ENCODE measurements at places on chromosomes 7 and 10. TPM values are rescaled to one million over a fixed set of nuclear protein-coding genes. Genes with fewer than 3 reads are reported as not detected.

DNA sequence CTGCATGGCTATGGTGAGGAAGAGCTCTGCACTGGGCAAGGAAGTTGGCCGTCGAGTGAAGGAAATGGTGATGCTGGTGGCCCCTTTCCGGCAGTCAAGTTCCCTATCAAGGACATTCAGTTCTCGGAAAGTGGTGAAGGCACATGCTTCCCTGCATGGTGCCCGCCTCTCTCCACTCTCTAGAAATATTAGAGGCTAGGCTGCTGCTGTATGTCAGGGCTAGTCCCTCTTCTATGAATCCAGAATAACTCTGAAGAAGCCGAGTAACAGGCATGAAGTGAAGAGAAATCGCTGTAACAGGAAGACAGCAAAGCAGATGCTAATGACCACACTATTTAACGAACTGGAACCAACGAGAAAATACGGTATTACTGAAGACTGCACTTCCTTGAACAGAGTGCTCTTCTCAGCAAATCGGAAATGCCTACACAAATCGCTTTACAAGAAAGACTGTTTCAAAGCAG, 5.4 kb downstream of the IDI1 start:
- peak; percentile 65 for DNase-seq
- peak overlapping the region; percentile 71 for H3K4me3 ChIP-seq
- peaks cover 46% of the 10 kb centered on the region for H3K4me1 ChIP-seq
- peaks cover 54% of the 10 kb centered on the region for H3K36me3 ChIP-seq
- H3K27ac ChIP-seq: peak overlapping the region; percentile 81

DNA sequence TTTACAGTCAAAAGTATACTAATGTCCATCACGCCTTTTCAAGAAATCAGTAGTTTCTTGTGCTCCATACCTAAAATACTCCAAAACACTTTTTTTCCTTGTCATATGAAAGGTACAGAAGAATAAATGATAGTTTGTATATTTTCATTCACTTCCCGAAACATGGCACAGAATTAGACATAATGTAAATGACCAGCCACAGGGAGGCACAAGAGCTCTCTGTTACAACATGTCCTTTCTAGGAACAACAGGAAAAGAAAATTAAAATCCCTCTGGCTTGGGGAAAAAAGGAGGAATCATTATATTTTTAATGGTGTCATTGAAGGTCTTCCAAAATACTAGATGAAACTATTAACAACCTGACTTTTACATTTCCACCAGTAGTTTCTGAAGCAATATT, 331.2 kb downstream of the ACTR3B start:
- H3K27ac ChIP-seq: no peak overlapping the region
- H3K27me3 ChIP-seq: no peaks in the 10 kb centered on the region
- H3K36me3 ChIP-seq: no peaks in the 10 kb centered on the region

DNA sequence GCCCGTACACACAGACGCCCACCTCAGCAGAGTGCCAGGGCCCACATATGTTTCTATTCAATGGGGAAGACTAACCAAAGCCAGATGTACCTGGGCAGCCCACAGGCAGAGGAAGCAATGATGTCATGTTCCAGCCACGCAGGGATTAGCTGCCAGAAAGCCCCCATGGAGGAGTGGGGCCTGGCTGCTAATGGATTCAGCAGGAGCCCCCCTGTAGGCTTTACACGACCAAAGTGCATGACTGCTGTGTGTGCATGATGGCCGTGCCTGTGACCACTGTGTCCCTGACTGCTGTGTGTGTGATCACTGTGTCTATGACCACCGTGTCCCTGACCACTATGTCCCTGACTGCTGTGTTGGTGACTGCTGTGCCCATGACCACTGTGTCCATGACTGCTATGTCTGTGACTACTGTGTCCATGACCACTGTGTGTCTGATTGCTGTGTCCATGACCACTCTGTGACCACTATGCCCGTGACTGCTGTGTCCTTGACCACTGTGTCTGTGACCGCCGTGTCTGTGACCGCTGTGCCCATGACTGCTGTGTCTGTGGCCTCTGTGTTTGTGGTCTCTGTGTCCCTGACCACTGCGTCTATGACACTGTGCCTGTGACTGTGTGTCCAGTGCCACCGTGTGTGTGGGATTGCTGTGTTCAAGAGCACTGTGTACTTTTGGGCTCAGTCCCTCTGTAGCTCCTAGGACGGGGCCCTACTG, 409.3 kb downstream of the RPS24 start:
- H3K36me3 ChIP-seq: no peaks in the 10 kb centered on the region
- no peaks in the 10 kb centered on the region for H3K4me1 ChIP-seq
- H3K4me3 ChIP-seq: no peak overlapping the region
- H3K27ac ChIP-seq: no peak overlapping the region
- H3K27me3 ChIP-seq: no peaks in the 10 kb centered on the region

- H3K36me3 ChIP-seq: peaks cover 22% of the 10 kb centered on the region
- peak overlapping the region; percentile 83 for H3K4me3 ChIP-seq
- H3K4me1 ChIP-seq: peaks cover 59% of the 10 kb centered on the region
- H3K27me3 ChIP-seq: peaks cover 65% of the 10 kb centered on the region
- no peak for DNase-seq
These were observed 1.3 kb downstream of the EGR2 start for GRCh38 chr10:62814756-62815380.

- H3K27ac ChIP-seq: no peak overlapping the region
- no peaks in the 10 kb centered on the region for H3K27me3 ChIP-seq
- DNase-seq: no peak
- H3K36me3 ChIP-seq: no peaks in the 10 kb centered on the region
These were observed 287.2 kb downstream of the CAMK1D start for GRCh38 chr10:12636571-12636970.

- H3K27me3 ChIP-seq: peaks cover 36% of the 10 kb centered on the region
- no peak overlapping the region for H3K4me3 ChIP-seq
- no peak overlapping the region for H3K27ac ChIP-seq
- peaks cover 6% of the 10 kb centered on the region for H3K4me1 ChIP-seq
These were observed 70.0 kb upstream of the NAMPT start for GRCh38 chr7:106354822-106355221.

DNA sequence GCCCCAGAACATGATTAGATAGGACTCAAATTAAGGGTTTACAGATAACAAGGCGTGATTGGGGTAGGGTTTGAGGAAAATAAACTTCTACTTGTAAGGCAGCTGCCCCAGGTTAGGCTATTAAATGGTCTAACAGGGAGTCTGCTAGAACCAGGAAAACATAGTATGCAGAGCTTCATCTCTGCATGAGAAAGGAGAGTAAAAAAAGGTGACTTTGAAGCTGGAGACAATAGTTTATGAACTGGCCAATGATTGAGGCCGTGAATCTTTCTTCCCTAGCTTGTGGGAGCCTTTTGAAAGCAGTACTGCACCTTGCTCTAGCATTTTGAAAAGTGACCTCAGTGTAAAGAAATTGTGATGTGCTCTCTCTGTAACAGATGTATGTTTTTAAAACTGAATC, 48.5 kb upstream of the STARD3NL start:
- H3K27ac ChIP-seq: no peak overlapping the region
- H3K36me3 ChIP-seq: no peaks in the 10 kb centered on the region
- peaks cover 3% of the 10 kb centered on the region for H3K4me1 ChIP-seq
- H3K4me3 ChIP-seq: no peak overlapping the region
- peaks cover 5% of the 10 kb centered on the region for H3K27me3 ChIP-seq

DNA sequence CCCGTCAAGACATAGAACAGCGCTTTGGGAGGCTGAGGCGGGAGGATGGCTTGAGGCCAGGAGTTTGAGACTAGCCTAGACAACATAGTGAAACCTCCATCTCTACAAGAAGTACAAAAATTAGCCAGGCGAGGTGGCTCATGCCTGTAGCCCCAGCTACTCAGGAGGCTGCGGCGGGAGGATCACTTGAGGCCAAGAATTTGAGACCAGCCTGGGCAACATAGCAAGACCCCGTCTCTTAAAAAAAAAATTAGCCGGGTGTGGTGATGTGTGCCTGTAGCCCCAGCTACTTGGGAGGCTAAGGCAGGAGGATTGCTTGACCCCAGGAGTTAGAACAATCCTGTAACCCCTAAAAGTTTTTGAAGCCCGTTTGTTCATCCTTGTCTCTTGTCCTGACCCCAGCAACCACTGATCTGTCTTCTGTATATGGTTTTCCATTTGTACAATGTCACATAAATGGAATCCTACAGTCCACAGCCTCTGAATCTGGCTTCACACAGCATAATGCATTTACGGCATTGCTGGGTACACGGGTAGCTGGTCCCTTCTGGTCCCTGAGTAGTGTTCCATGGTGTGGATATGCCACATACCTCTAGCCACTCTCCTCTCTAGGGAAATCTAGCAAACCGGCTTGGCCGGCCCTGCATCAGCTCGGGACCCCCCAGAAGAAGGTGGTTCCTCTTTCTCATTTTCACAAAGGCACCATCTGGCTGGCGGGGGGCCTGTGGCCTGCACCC, 8.4 kb downstream of the GTF2IRD1 start:
- H3K27me3 ChIP-seq: peaks cover 3% of the 10 kb centered on the region
- H3K27ac ChIP-seq: no peak overlapping the region
- H3K4me3 ChIP-seq: no peak overlapping the region
- no peaks in the 10 kb centered on the region for H3K4me1 ChIP-seq
- no peak for DNase-seq
- no peaks in the 10 kb centered on the region for H3K36me3 ChIP-seq

GRCh38 chr7:96016056-96016586, 243.8 kb downstream of the DYNC1I1 start:
- no peak overlapping the region for H3K4me3 ChIP-seq
- H3K4me1 ChIP-seq: peaks cover 3% of the 10 kb centered on the region
- H3K36me3 ChIP-seq: no peaks in the 10 kb centered on the region
- DNase-seq: no peak
- no peak overlapping the region for H3K27ac ChIP-seq

GRCh38 chr10:23193435-23194074, 1.4 kb downstream of the PTF1A start:
- DNase-seq: no peak
- peaks cover 82% of the 10 kb centered on the region for H3K27me3 ChIP-seq
- peaks cover 3% of the 10 kb centered on the region for H3K4me1 ChIP-seq
- H3K27ac ChIP-seq: peak overlapping the region; percentile 76

- H3K4me3 ChIP-seq: no peak overlapping the region
- no peak overlapping the region for H3K27ac ChIP-seq
- DNase-seq: no peak
These were observed 192.2 kb downstream of the NXPH1 start for GRCh38 chr7:8625612-8626011.

IRF5 gene
- 16.5 TPM for total RNA-seq

MYPN gene
- total RNA-seq: not detected

SH2B2 gene
- total RNA-seq: 1.3 TPM

FBXL13 gene
- 0.18 TPM for total RNA-seq

LRRN3 gene
- total RNA-seq: 82.3 TPM

CDNF gene
- total RNA-seq: 0.50 TPM

KDM7A gene
- total RNA-seq: 13.1 TPM
